SJCRH30 (cell line): ENCODE measurements at places on chromosomes 2 and 18.

GRCh38 chr2:34349527-34349926 is 750.4 kb upstream of the FAM98A start:
- DNase-seq: no peak

DNA sequence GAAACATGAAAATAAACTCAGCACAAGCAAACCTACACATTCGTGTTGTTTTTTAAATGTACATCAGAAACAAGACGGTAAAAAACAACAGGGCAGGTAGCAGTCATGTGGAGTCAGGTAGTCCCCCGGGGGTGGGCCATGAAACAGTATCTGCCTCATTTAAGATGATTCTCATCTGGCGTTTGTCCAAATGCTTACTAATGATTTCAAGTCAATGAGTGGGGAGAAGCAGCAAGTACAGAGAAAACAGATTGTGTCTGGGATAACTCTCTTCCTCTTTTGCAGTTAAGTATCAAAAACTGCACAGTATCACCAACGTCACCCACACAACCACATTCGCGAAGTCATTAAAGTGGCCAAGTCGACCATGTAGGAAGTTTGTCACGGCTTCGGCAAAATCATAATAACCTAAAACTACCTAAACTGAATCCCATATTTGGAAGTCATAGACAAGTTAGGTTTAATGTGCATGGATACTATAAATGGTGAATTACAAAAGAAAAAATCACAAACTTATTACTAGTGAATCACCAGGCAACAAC is 1.3 kb downstream of the LAPTM4A start:
- no peak for DNase-seq

DNA sequence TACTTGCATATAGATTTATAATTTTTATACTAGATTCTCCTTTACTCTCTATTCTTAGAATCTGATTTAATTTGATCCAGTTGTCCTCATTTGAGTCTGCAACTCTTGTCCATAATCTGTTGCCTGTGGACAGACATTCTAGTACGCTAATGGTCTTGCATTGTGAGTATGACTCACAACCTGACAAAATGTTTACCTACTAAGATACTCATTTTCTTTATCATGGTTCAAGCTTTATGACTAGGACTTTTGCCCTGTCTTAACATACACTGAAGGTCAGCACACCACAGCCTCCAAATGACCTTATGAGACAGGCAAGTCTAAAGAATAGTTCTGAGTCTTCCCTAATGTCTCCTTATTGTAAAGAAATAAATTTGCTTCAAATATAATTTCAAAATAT is 142.3 kb upstream of the CDH7 start:
- no peak for DNase-seq

DNA sequence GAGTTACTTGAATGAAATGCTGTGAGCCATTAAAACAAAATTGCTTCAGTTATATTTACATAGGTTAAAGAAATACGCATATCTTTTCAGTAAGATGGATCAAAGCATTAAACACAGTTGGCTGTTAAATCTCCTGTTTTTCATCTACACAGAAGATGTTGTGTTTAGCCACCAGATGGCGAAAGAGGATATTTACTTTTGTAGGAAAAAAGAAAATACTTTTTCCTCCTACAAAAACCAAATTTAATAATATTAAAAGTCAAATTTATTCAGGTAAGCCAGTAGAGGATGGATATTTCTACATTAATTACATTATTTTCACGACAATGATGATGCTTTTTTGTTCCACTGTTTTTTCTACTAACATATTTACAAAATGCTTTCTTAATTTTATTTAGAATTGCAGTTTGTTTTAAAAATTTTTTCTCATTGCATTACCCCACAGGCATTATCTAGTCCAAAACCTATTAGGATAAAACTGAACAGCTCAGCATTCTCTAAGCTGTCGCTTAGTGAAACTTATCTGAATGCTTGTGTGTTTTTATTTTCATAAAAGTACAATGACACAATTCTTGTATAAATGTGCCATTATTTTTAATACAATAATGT is 173.7 kb downstream of the ASXL3 start:
- DNase-seq: no peak

GRCh38 chr2:40558761-40559160 is 106.9 kb upstream of the SLC8A1 start:
- DNase-seq: no peak

- DNase-seq: no peak
Observed at GRCh38 chr2:42953216-42953615, 160.8 kb upstream of the HAAO start.

DNA sequence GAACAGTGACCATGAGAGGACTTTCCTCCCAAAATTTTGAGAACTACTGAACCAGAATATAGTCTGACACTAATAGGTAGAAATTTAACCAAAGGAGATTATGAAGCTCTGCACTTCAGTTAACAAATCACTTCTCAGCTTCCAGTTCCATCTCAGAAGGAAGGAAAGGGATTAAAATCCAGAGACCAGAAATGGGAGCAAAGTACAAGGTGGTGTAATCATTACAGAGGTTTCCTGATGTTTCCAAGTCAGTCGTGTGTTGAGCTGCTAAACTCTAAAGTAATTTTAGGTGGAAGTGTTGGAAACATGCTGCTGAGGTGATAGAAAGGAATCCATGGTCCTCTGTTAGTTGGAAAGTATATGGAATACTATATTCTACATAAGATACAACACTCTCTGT is 10.8 kb downstream of the TYMS start:
- DNase-seq: no peak
